ENCODE measurements at places on chromosomes 1 and 21.

DNA sequence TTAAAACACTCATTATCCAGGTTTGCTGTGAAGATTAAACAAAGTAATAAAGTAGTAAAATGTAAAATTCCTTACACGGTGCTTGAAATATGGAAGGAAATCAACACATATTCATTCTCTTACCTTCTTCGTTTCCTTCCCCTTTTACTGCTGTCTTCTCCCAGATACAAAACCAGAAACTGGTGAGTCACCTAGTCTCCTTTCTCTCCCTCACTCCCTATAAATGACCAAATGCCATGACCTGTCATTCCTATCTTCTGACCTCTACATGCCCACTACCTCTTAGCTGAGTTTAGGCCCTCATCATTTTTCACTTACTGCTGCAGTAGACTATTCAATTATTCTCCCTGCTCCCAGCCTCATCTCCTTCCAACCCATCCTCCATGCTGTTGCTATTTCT, 4.3 kb upstream of the NR1I3 start:
- no peak for DNase-seq

GRCh38 chr1:206575165-206575893, 36.9 kb downstream of the EIF2D start:
- peak; percentile 82 for DNase-seq

DNA sequence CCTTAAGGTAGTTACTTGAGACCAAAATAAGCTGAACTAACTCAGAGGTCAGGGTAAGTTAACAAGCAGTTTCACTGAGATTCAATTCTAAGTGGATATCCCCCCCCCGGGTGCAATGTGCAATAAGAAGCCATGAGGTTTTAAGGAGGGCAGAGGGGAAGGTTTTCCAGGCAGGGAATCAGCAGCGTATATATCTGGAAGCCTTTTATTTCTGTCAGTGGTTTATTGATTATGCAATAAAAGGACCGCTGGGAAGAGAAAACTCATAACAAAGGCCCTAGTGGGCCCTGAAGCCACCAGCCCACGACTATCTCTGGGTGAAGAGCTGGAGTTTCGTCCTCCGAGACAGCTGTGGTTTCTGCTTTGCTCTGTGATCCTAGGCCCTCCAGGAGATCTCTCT, 53.1 kb upstream of the CTPS1 start:
- DNase-seq, result no peak

DNA sequence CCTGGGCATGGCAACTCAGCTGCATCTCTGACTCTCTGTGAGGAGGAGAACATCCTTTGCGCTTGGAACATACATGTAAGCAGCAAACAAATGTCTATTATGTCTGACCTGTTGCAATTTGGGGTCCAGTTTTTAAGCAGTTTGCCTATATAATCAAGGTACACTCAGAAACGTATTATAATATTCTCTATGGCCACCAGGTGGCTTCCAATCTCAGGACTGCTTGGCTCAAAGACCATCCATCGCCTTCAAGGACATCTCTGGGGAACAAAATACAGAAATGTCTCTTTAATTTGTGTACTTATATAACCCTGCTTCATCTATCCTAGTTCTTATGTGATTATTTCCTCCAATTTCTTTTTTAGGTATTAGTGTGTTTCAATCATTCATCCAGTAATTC, 227.2 kb downstream of the OLFM3 start:
- DNase-seq, result no peak

- DNase-seq, result no peak
These were observed 5.1 kb upstream of the FUBP1 start for GRCh38 chr1:77983997-77984355.
